ENCODE measurements at places on chromosomes 3 and 15. TPM values are rescaled to one million over a fixed set of nuclear protein-coding genes. Genes with fewer than 3 reads are reported as not detected.

PLSCR2 gene
- total RNA-seq = not detected

ISL2 gene
- total RNA-seq = not detected

MEGF11 gene
- 2.4 TPM for total RNA-seq

GCSAM gene
- total RNA-seq = 1.2 TPM

SIDT1 gene
- total RNA-seq = 3.2 TPM

CD276 gene
- 66.7 TPM for total RNA-seq

CIP2A gene
- total RNA-seq = 6.4 TPM

DRD3 gene
- not detected for total RNA-seq

RETNLB gene
- not detected for total RNA-seq

TMOD2 gene
- total RNA-seq = 10.5 TPM

PARP16 gene
- total RNA-seq = 12.7 TPM

NANOGP8 gene
- 5.9 TPM for total RNA-seq

MCF2L2 gene
- 0.36 TPM for total RNA-seq

ALDH1A2 gene
- total RNA-seq = 4.9 TPM

CCR8 gene
- not detected for total RNA-seq

REC114 gene
- not detected for total RNA-seq

GPR62 gene
- total RNA-seq = not detected

ANKRD63 gene
- total RNA-seq = not detected

FAM81A gene
- 7.8 TPM for total RNA-seq

Data from suprapubic skin (tissue), 4 donors.